DMS53 (cell line): ENCODE measurements at places on chromosomes 7 and 10.

DNA sequence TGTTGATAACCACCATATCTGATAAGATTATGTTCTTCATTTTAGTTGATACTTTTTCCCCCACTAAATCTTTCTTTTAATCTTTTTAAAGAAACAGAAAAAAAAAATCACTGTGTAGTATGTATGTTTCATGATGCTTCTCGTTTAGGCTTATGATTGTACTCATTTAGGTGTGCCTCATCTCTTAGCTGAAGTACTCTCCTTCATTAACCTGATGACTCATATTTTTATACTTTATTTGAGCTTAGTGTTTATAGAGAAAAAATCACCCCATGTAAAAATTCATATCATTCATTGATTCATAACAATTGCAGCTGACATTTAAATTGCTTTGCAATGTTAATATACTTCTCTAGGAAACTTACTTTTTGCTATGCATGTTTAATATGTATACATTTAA lies 158.9 kb downstream of the MLLT10 start:
- no peak for DNase-seq

DNA sequence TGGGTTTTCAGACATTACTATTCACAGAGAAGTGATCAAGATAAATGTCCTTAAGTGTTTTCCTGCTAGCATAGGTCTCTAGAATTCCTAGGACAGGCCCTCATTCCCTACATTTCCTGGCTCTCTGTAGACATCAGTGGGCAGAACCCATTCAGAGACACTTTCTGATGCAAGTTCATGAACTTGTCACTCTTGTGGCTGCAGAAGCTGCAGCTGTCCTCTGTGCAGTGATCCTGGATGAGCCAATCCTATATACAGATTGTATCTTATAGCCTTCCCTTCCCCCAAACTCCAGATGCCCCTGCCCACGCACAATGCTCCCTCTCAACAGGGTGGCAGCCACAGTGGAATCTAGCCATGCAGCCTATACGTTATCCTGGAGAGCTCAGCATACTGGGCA lies 12.6 kb upstream of the GRB10 start:
- no peak for DNase-seq

DNA sequence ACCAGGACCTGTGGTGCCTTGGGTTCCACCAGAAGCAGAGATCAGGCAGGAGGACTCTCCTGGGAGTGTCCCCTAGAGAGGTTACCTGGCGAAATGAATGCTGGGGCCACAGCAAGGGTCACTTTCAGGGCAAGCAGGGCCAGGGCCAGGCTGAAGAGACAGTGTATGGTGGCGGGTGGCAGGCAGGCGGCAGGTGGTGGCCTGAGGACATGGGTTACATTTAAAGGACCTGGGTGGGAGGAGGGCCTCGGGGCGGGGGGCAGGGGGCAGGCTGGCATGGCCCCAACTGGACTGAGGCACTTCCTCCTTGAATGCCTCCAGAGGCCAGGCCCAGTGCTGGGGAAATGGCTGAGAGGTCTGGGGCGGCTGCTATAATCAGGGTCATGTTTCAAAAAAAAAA lies 14.7 kb upstream of the TBRG4 start:
- no peak for DNase-seq

DNA sequence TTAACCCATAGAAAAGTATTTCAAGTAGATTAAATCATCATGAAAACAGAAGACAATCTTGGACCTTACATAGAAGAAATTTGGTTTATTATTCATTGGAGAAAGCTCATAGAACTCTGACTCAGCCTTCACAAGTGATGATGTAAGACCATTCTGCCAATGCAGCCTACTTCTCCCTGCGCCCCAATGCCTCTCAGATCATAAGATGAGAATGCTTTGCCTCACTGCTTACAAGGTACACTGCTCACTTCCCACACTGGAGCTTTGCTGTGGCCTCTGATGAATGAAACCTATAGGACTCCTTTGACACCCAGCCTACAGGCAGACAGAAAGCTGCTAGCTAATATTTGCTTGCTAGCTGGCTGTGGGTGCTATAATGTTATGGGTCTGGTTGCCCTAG lies 569.4 kb upstream of the STEAP1 start:
- no peak for DNase-seq

- DNase-seq, result no peak
Observed at GRCh38 chr7:100221767-100222444, 2.2 kb downstream of the PVRIG start.

DNA sequence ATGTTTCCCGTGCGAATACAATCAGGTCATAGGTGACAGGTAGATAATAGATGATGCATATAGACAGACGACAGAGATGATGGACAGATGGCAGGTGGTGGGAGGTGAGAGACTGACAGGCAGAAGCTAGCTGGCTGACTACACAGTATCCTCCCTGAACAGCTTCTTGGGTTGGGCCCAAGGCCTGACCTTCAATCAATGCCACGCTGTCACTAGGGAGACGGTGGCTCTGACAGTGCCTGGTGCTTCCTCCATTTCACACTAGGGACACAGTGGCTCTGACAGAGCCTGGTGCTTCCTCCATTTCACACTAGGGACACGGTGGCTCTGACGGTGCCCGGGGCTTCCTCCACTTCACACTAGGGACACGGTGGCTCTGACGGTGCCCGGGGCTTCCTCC lies 200.1 kb downstream of the DIP2C start:
- no peak for DNase-seq

GRCh38 chr10:52651293-52651692 lies 121.3 kb downstream of the MBL2 start:
- no peak for DNase-seq

- DNase-seq, result no peak
Observed at GRCh38 chr10:4902571-4903011, 60.6 kb upstream of the AKR1C1 start.

- no peak for DNase-seq
Observed at GRCh38 chr7:149255174-149255573, 6.8 kb upstream of the ZNF783 start.

DNA sequence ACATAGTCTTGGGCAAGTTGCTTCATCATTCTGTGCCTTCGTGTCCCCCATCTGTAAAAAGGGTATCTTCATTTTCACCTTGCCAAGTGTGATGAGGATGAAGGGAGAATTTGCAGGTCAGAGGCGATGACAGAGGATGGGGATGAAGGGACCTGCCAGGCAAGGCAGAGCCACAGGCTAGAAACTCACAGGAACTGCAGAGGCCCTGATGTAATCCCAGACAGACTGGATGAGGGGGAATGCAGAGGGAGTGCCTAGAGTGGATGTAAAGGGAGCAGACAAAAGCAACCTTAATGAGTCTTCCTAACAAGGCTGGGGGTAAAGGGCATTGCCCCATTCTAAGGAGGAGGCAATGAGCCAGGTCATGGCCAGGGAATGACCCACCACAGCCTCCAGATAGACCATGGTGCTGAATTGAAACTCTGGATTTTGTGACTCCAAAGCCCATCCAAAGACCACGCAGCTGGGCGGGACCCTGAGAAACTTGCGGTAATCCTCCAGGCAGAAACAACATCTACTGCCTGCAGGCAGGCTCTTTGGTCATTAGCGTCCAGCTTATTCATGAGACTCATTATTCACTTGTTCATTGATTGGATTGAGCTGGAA lies 1.9 kb downstream of the ANTXRL start:
- no peak for DNase-seq

DNA sequence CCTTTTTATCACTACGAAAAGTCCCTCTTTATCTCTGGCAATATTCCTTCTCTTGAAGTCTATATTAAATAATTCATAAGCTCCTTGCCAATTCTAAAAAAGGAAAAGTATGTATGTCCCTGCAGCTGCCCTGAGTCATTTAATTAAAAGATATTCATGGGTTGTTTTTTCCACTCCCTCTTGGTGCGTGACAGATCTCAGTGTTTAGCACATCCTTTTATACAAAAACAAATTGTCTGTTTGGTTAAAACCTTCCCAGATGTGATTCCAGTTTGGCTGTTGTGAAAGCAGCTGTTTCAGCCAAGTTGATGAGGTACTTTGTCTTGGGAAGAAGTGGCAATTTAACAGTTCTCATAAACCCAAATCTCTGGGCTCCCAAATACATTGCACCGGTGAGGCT lies 33.8 kb upstream of the PRLHR start:
- no peak for DNase-seq

GRCh38 chr10:110632591-110633215 lies 11.4 kb upstream of the RBM20 start:
- no peak for DNase-seq

GRCh38 chr10:132588301-132589013 lies 50.9 kb downstream of the INPP5A start:
- DNase-seq, result no peak

DNA sequence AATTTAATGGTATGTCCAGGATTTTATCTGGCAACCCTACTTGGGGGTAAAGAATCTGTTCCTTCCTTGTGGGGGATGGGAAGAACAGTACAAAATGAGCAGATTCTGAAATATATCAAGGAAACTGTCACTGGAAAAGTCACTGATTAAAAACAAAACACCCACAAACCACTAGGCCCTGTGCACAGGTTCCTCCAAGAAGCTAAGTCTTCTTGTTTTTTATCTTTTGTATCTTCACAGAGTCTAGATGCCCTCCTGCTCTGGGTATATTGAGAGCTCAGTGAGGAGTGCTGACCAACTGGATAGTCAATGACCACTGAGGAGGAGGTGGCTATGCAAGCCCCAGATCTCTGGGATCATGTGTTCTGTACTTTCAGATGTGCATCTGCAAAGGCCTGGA lies 86.8 kb upstream of the ANKRD1 start:
- no peak for DNase-seq

DNA sequence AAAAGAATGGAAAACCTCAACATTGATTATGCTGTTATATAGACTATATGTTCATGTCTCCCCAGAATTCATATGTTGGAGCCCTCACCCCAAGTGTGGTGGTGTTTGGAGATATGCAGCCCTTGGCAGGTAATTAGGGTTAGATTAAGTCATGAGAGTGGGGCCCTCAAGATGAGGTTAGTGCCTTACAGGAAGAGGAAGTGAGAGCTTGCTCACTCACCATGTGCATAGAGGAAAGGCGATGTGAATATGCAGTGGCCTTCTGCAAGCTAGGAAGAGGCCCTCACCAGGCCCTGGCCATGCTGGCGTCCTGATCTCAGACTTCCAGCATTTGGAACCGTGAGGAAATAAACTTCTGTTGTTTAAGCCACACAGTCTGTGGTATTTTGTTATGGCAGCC lies 14.8 kb downstream of the ZNF33A start:
- no peak for DNase-seq

- DNase-seq, result no peak
Observed at GRCh38 chr10:14380746-14381145, 50.0 kb upstream of the FRMD4A start.

GRCh38 chr7:139630643-139631519 lies 107.4 kb downstream of the CLEC2L start:
- DNase-seq, result no peak

DNA sequence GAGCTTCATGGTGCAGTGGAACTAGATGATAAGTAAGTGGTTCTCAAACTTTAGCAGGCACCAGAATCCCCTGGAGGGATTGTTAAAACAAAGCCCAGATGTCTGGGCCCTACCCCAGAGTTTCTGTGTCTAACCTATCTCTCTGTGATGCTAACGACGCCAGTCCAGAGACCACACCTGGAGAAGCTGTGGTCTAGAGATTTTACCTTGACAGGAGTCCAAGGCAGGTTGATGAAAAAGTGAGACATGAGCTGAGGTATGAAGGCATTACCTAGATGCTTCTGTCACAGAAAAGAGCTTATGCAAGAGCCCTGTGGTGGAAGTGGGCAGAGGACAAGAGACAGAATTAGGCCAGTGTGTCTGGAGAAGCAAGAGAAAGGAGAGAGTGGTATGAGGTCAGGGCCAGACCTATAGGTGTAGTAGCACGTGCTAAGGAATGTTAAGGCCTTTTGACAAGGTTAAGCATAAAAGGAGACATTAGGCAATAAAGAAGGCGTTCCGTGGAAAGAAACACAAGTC lies 184.3 kb upstream of the TCF7L2 start:
- no peak for DNase-seq

DNA sequence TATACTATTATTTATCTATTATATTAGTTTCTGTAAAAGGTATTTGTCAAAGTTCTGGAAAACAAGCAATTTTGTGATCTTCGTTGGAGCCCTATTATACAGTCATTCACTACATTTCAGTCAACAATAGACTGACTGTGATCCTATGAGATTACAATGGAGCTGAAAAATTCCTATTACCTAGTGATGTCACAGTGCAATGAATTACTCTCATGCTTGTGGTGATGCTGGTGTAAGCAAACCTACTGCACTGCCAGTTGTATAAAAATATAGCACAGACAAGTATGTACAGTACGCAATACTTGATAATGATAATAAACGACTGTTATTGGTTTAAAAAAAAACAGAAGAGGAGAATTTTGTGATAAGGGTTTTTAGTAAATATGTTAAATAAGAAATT lies 21.4 kb downstream of the OR6V1 start:
- DNase-seq, result no peak

- no peak for DNase-seq
Observed at GRCh38 chr7:73599151-73599882, 20.9 kb upstream of the TBL2 start.

DNA sequence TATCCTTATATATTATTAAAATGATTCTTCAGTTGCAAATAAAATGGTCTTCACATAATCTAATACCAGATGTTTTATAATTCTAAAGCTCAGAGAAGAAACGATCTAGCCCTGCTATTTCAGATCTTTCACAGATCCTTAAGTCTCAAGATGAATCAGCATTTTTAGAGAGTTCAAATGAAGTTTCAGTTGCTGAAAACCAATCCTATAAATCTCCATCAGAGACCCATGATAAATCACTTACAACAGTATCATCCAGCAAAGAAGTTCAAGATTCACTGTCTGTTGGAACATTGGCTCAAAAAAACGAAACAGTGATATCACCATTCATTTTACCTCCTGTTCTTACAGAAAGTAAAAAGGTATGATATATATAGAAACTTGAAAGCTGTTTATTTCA lies 137.0 kb downstream of the CCDC7 start:
- no peak for DNase-seq

- no peak for DNase-seq
Observed at GRCh38 chr7:29865526-29865925, 59.2 kb downstream of the WIPF3 start.

- no peak for DNase-seq
Observed at GRCh38 chr10:28248092-28248491, 54.8 kb downstream of the MPP7 start.

GRCh38 chr10:56662765-56663447 lies 301.8 kb upstream of the ZWINT start:
- no peak for DNase-seq

DNA sequence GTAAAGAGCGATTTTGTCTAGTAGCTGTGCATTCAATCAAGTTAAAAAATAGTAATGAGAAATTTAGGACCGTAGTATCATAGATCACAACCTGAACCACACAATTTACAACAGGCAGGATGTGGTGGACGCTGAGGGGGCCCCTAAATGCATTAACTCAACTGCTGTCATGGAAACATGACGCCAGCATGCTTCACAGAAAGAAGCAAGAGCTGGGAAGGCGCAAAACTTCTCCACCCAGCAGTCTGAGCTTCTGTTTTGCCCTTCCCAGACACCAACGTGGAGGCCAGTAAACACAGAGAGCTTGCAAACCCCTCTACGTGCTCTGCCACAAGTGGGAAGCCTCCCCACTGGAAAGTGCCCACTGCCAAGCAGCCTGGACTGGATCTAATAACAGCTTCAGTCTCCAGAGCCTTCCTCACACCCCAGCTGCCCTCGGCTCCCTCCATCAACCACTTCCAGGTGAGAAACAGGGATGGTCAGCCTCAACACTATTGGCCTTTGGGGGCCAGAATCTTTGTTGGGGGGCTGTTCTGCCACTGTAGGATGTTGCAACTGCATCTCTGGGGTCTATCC lies 151.8 kb downstream of the SFMBT2 start:
- DNase-seq, result no peak

- DNase-seq, result peak; percentile 88
Observed at GRCh38 chr7:5423306-5423975, at the start of gene TNRC18. Gene TNRC18 (minus strand): TSS chr7:5423834. CDS start chr7:5421246, 2,588 bp downstream.

GRCh38 chr10:31081937-31082840 lies 50.5 kb upstream of the ZNF438 start:
- DNase-seq, result no peak
